Stimulated activated CD4-positive, alpha-beta T cell treated with anti-CD3 and anti-CD28 coated beads, Interleukin-4, amount 100 ng/mL, for 48 hours (primary cell): ENCODE measurements at places on chromosomes 16 and 17.

DNA sequence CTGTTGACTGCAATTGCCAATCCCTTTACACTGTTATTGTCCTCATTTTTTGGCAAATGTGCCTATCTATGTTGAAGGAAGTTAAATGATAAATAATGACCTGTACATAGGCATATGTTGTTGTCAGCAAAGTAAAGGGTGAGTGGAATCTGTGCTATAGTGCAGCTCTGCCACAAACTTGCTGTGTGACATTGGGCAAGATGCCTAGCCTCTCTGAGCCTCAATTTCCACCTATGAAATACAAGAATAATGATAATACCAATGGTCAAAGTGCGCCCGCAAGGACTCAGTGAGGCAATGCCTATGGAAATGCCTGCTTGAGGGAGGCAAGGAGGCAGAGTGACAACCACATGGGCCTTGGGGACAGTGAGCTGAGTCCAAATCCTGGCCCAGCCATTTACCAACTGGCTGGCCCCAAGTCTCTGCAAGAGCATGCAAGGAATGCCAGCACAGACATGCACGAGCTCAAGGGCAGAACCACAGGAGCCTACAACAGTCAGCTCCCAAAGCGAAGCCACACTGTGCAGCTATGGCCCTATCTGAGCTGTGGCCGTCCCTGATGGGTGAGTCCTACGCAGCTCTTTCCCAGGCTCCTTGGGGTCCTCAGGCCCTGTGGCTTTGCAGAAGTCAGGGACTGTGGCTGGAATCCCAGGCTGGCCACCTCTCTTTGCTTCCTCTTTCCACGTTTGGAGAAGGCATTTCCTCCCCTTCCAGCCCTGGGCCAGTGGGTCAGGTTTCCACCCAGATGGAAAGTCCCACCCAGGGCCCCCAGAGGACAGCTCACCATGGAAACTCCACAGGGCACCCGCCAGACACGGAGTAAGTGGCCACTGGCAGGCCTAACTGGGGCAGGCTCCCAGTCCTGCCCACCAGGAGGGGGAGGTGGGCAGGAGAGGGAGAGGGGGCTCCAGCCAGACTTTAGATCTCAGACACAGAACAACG lies 82.1 kb downstream of the ZNF423 start:
- no peak for DNase-seq

DNA sequence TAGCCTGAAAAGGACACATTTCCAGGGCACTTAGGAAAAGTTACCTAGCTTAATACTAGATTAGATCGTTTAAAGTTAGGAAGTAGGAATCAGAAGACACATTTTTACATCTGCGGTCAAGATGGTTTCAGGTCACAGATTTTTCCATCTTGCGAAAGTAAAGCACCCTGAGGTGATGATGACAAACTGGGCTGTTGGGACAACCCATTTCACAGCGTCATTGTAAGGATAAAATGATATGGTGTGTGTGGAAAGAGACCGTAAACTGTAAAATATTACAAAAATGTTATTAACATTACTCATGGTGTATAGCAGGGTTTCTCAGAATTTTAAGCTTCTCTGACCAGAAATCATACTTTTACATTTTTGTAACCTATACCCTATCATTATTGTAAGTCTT lies 10.1 kb upstream of the MAP2K6 start:
- no peak for DNase-seq

DNA sequence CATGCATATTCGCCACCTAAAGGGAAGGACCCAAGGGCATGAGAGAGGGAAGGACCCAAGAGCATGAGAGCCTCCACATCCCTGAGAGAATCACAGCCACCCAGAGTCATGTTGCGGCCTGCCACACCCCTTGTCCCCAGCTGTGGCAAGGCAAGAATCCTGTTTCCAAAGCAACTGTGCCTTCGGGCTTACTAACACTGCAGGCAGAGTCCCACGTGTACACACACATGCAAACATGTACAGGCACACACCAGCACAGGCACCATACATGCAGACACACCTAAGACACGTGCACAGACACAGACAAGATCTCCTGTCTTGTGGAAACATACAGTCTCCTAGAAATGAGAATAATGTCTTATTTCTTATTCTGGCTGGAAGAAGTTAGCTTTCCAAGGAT lies 92.4 kb upstream of the CDYL2 start:
- DNase-seq: no peak

- DNase-seq: no peak
Observed at GRCh38 chr16:21989751-21990150, 11.2 kb downstream of the PDZD9 start.

GRCh38 chr17:58317421-58318064 lies 11.1 kb downstream of the TSPOAP1 start:
- DNase-seq: peak; percentile 53

DNA sequence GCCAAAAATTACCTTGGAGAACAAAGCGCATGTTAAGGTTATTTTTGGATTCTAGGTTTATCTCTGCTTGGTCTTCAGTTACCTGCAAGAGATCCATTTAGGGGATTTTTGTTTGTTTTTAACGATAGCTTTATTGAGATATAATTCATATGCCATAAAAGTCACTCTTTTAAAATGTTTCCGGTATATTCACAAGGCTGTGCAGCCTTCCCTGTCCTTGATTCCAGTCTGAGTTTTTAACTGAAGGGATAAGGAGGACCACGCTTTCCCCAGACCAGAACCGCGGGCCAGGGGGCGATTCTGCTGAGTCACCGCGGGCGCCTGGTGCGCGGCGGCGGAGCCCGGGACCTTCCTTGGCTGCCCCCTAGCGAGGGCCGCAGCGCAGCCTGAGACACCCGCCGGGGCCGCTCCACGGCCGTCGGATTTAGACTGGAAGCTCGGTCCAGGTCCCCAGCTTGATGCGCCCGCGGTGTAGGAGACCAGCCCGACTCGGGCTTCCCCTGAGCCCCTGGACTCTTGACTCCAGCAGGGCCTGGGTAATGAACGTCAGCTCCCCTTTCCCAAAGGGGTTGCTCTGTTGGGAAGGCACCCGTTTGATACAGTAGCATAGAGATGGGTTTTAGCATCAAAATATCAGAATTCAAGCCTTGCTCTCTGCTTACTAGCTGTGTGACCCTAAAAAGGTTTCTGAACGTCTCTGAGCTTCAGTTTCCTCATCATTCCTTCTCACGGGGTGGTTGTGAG lies 50.0 kb upstream of the STH start:
- DNase-seq: peak; percentile 64

DNA sequence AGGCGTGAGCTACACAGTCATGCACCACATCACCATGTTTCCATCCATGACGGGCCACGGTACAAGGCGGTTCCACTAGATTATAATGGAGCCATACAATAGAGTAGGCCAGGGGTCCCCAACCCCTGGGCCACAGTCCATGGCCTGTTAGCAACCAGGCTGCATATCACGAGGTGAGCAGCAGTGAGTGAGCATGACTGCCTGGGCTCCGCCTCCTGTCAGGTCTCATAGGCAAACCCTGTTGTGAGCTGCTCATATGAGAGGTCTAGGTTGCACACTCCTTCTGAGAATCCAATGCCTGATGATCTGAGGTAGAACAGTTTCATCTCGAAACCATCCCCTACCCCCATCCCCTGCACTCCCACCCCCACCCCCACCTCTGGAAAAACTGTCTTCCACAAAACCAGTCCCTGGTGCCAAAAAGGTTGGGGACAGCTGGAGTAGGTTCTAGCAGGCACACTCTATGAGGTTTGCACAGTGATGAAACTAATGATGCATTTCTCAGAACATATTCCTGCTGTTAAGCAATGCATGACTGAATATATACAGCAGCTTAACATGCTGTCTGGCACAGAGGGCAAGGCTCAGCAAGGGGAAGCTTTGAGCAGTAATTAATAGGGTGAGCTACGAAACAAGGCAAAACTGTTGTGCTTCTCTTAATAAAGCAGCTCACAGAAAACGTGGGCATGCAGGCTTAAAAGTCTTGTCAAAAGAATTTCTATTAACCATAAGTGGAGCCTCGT lies 108.0 kb downstream of the VPS53 start:
- no peak for DNase-seq

DNA sequence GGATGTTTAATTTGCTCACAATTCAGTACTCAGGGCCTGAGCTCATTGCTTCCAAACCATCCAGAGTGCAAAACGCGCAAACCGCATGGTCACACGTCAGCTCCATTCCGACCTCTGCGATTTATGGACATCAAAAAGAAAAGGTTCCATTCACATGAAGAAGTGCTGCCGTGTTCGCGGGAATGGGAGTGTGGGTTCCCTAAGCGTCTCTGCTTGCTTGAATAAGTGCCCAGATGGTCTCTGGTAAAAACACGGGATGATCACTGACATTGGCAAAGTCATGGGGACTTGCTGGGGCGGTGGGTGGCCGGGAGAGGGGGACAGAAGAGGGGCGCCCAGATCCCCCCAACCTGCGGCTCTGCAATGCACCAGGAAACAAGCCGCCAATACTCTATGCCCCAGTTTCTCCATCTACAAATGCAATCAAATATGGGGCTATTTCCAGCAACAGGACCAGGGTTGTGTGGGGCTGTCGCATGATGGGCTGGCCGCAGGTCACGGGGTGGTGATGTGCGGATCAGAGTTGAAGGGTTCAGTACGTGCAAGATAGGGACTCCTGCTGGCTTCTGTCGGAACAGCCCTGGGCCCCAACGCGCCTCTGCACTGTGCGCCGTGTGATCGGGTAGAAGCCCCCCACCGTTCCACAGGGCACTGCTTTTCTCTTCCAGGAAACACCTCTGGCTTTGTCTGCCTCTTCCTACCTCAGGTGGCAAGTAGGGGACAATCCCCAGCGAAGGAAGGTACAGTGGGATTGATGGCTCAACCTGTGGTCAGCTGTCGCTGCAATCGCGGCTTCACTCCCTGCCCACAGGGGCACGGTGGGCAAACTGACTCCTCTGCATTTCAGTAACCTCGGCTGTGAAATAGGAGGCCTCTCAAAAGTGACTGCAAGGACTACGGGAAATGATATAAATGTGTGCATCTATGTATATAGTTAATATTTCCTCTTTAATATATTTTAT lies 11.2 kb downstream of the FOXF1 start:
- DNase-seq: no peak

DNA sequence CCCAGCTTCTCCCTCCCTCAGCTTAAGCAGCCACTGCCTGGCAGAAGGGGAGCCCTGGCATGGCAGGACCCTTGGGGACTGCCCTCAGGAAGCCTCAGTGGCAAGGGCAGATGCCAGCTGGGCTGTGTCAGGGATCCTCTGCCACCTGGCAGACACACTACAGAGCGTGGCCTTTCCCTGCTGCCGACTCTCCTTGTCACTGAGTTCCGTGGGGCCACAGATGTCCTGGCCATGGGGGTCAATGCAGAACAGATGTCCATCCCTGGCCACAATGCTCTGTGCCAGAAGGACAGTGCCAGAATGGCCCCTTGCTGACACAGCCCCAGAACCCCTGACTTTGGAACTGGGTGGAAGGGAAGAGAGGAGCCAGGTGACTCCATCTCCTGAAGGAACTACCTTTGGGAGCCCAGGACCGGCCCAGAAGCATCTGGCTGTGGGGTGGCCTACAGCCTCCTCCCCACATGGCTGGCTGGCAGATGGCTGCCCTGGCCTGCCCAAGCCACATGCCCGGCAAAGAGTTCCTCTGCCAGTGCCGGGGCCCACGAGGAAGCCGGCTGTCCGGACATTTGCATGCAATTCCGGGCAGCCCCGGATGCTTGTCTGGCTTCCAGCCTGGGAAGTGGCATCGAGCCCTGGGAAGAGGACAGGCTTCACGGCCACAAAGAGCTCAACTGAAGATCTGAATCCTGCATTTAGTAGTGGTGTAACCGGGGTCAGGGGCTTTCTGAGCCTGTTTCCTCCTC lies 24.1 kb downstream of the NPTX1 start:
- DNase-seq: no peak

DNA sequence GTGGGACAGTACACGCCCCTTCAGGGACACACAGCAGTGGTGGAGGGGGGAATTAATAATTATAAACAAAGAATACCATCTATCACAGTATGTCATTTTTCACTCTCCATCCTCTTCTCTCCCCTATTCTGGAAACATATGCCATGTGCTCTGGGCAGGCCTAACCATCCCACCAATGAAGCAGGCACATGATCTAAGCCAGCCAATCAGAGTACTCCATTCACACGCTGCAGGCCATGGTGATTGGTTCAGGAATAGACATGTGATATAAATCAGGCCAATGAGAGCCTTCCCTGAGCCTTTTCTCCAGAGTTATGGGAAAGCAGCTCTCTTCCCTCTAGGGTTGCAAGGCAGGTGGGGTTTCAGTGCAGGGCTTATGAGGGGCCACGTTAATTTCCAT lies 36.5 kb downstream of the GSG1L start:
- no peak for DNase-seq

DNA sequence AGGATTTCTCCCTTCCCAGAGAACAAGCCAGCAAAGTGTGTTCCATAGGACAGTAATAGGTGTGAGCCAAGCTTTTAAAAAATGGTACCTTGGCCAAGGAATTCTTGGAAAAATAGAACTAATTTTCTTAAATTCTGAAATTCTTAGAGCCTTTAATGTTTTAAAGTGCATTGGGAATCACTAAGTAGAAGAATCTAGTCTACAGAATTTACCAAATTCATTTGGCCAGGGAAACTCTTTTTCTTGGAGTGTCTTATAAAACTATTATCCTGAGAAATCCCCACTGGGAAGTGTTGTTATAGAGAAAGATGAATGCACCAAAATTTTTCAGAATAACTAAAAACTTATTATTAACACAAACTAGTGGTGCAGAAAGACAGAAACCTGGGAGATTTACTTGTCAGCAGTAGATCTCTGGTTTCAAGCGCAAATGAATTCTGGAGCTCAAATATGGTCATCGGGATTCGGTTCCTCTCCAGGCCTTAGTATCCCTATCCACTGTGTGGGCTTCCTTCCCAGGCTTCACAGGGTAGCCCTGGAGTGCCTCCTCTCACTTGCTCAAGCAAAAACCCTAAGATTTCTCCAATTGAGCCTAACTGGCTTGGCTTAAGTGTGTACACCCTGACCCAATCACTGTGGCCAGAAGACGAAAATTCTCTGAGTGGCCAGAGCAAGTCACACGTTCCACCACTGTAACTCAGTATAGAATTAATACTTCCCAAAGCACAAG lies 217.8 kb downstream of the CHD9NB start:
- no peak for DNase-seq

GRCh38 chr16:57299009-57299718 lies 14.7 kb upstream of the PLLP start:
- no peak for DNase-seq

GRCh38 chr16:74186561-74186971 lies 110.0 kb upstream of the PSMD7 start:
- no peak for DNase-seq

DNA sequence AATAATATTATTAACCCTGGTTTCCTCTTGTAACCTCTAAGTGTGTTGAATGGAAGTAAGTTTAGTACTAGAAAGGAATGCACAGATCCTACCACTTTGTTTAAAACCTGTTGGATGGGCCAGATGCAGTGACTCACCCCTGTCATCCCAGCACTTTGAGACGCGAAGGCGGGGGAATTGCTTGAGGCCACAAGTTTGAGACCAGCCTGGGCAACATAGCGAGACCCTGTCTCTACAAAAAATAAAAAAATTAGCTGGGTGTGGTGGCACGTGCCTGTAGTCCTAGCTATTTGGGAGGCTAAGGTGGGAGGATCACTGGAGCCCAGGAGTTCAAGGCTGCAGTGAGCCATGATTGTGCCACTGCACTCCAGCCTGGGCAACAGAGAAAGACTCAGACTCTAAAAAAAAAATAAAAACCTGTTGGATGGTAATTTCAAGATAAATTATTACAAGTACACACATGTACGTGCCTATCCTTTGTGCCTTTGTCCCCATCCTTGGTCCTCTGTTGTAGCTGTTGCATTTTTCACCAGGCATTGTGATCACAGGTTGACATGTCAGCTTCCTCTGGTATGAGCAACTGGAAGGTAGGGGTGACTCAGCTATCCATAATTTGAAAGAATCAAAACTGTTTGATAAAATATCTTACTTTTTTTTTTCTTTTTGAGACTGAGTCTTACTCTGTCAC lies 30.7 kb upstream of the METTL9 start:
- DNase-seq: no peak
